A673 (cell line): ENCODE measurements at places on chromosomes 12 and 14. TPM values are rescaled to one million over a fixed set of nuclear protein-coding genes. Genes with fewer than 3 reads are reported as not detected.

KITLG gene
- 4.6 and 5.7 TPM in 2 replicates for total RNA-seq

CLIP1 gene
- total RNA-seq = 52.1 and 62.2 TPM in 2 replicates

KRT72 gene
- not detected in 2 replicates for total RNA-seq

EML5 gene
- total RNA-seq = 0.32 and 0.63 TPM in 2 replicates

GRCh38 chr12:57452181-57452936, 2.7 kb upstream of the INHBE start:
- H3K36me3 ChIP-seq = no peaks in the 10 kb centered on the region
- no peak overlapping the region for H3K27ac ChIP-seq
- no peak overlapping the region for H3K4me3 ChIP-seq
- peaks cover 22% of the 10 kb centered on the region for H3K4me1 ChIP-seq
- H3K27me3 ChIP-seq = no peaks in the 10 kb centered on the region
- no peak for DNase-seq

GRCh38 chr12:31007636-31008175, 66.0 kb upstream of the DDX11 start:
- no peak overlapping the region for H3K4me3 ChIP-seq
- DNase-seq = no peak
- H3K27ac ChIP-seq = no peak overlapping the region

- peak overlapping the region; percentile 88 for H3K27ac ChIP-seq
- peak overlapping the region; percentile 80 for H3K4me3 ChIP-seq
- no peaks in the 10 kb centered on the region for H3K27me3 ChIP-seq
- H3K4me1 ChIP-seq = peaks cover 45% of the 10 kb centered on the region
- peaks cover 8% of the 10 kb centered on the region for H3K36me3 ChIP-seq
Observed at GRCh38 chr12:121579981-121580868, 598 bp downstream of the KDM2B start.

DNA sequence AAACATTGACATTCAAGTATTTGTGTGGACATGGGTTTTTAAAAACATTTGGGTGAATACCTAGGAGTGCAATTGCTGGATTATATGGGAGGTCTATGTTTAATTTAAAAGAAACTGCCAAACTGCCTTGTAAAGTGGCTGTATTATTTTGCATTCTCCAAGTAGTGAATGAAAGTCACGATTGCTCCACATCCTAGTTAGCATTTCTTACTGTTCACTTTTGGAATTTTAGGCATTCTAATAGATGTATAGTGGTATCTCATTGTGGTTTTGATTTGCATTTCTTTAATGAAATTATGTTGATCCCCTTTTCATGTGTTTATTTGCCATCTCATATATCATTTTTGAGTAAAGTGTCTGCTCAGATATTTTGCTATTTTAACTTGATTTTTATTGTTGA, 159.5 kb downstream of the FOXG1 start:
- no peak overlapping the region for H3K27ac ChIP-seq
- H3K36me3 ChIP-seq = no peaks in the 10 kb centered on the region
- H3K4me1 ChIP-seq = no peaks in the 10 kb centered on the region
- no peak overlapping the region for H3K4me3 ChIP-seq

- no peak for DNase-seq
- H3K4me1 ChIP-seq = no peaks in the 10 kb centered on the region
- no peak overlapping the region for H3K27ac ChIP-seq
- no peak overlapping the region for H3K4me3 ChIP-seq
- H3K36me3 ChIP-seq = no peaks in the 10 kb centered on the region
Observed at GRCh38 chr14:92959761-92960680, 37.1 kb downstream of the CHGA start.

DNA sequence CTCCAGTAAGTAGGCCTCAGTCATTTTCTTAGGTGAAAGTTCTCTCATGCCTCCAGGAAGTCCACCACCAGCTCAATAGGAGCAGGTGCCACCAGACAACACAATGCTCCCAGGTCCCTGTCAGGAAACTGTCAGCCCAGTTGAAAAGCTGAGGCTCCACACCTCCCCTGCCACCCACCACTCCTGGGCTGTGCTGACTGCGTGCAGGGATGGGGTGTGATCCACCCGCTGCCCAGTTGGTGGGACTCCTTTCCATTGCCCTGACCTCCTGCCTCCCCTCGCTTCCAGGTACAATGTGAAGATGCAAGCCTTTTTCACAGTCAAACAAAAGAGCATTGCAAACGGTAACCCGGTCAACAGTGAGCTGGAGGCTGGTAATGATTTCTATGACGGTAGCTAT, 64.8 kb upstream of the RIN3 start:
- H3K4me3 ChIP-seq = no peak overlapping the region
- H3K27ac ChIP-seq = no peak overlapping the region
- no peaks in the 10 kb centered on the region for H3K27me3 ChIP-seq
- H3K36me3 ChIP-seq = no peaks in the 10 kb centered on the region
- H3K4me1 ChIP-seq = no peaks in the 10 kb centered on the region
- no peak for DNase-seq

DNA sequence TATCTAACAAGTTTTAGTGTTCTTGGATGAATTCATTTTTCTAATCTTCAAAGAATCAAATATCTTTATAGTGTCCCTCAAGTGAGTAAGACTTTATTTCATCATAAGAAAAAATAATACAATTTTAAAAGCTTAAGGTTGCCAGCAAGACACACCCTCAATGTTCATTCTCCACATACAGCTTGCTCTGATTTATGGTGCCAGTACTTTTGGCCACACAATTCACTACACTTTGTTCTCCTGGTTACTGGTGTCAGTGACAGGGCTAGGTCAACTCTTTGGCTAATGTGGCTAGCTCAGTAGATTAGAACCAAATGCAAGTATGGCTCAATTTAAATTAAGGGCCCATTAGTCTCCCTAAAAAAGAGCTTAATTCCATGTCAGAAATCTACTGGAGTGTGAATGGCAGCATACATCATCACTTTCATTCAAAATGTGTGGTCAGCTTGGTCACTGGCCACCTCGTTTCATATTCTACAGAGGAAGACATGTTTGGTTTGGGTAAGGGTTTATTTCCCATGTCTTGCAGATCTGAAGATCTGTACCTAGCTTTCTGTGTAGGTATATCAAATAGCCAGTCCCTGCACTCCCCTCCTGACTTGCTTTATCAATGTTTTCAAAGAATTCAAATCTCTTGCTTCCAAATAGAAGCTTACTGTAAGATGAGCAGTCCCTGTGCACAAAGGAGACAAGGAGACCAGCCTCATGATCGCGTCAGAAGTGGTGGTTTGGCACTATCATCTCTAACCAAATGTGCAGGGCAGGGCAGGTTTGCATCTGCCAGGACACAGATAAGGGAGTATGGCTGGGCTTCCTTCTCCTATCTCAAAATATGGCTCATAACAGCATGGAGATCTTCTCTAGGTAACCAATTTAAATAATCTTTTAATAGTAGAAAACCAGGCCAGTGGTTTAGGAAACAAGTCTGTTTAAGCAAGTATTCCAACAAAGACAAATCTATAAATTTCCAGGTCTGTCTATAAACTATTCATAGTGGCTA, 31.3 kb downstream of the HECTD4 start:
- H3K4me3 ChIP-seq = no peak overlapping the region
- H3K36me3 ChIP-seq = no peaks in the 10 kb centered on the region
- H3K27me3 ChIP-seq = no peaks in the 10 kb centered on the region

DNA sequence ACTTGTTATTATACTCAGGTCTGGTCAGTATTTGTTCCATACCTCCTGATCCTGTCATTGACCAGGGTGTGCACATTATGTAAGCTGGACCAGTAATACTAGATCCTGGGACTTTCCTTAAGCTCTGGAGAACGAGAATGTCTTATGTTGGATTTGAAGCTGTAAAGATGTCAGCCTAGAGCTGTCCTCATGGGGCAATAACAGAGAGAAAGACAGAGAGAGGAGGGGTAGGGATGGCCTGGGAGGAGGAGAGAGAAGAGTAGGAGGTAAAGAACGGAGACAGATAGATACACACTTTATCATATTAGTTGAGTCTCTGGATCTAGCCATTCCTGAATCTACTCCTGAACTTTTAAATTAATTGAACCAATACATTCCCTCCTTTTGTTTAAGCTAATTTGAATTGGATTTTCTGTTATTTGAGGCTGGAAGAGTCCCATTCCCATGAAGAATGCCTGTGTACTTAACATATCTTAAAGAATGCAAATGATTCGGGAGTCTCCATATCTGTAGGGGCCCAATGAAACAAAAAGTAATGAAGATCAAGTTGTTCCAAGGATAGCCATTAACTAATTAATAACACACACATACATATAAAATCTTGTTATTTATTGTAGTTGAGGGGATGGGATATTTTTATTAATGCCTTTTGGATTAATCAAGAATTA, 55.9 kb downstream of the PLEKHA5 start:
- no peaks in the 10 kb centered on the region for H3K36me3 ChIP-seq
- no peak for DNase-seq
- H3K27me3 ChIP-seq = no peaks in the 10 kb centered on the region

- H3K27ac ChIP-seq = no peak overlapping the region
- DNase-seq = no peak
- H3K4me1 ChIP-seq = no peaks in the 10 kb centered on the region
- H3K27me3 ChIP-seq = no peaks in the 10 kb centered on the region
- H3K4me3 ChIP-seq = no peak overlapping the region
- no peaks in the 10 kb centered on the region for H3K36me3 ChIP-seq
Observed at GRCh38 chr14:65486863-65487262, 74.3 kb downstream of the FUT8 start.

- no peak overlapping the region for H3K27ac ChIP-seq
- H3K36me3 ChIP-seq = no peaks in the 10 kb centered on the region
- no peak overlapping the region for H3K4me3 ChIP-seq
- H3K4me1 ChIP-seq = peaks cover 18% of the 10 kb centered on the region
- no peaks in the 10 kb centered on the region for H3K27me3 ChIP-seq
Observed at GRCh38 chr14:99597911-99598600, 6.0 kb downstream of the CCDC85C start.
